Upper lobe of left lung (tissue), 6 donors: ENCODE measurements at places on chromosomes 4 and X.

- no peak for DNase-seq
Observed at GRCh38 chrX:4382273-4382672, 668.8 kb upstream of the PRKX start.

- DNase-seq: no peak
Observed at GRCh38 chrX:30161043-30161442, 54.3 kb upstream of the MAGEB2 start.

GRCh38 chrX:45009371-45010000, 136.5 kb downstream of the KDM6A start:
- no peak for DNase-seq

DNA sequence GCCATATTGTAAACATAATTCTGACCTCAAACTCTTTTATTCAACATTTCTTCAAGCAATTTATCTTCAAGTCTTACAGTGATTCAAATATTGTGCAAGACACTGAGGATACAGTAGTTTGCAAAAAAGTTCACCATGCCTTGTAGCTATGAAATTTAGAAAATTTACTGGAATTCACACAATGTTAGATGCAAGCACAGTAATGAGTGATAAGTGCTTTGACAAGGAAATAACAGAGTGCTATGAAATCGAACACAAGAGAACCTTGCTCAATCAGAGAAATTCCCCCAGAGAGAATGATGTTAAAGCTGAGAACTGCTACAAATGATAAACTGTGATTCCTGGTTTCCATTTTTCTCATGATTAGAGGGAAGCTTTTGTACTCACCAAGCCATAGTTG, 952.9 kb downstream of the FAT4 start:
- DNase-seq: no peak

DNA sequence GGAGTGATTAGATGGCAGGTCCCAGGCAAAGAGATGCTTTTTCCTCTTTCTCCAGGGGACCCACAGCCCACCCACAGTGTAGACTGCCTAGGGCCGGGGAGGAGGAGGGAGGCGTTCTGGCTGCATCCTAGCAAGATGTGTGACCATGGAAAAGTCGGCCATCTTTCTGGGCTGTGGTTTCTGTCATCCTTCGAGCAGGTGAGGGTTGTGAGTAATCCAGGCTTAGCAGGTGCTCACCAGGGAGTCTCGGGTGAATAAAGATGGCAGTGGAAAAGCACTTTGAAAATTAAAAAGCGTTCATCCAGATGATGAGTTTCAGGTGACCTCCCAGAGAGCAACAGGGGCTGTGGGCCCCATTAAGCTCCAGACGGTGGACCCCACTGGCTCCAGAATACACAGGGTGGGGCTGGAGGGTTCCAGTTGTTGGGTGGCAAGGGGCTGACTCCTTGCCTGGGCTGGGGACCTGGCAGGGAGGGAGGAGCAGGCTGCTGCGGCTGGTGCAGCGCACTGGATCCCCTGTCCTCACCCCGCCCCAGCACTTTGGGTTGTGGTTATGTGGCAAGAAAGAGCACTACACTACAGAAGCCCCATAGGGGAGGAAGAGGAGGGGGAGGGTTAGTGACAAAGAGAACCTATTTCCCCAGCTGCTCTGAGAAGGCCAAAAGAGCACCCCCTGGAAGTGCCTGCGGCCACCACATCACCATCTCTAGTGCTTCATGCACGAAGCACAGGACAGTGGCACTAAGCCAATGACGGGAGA, 23.7 kb downstream of the ELF4 start:
- no peak for DNase-seq

DNA sequence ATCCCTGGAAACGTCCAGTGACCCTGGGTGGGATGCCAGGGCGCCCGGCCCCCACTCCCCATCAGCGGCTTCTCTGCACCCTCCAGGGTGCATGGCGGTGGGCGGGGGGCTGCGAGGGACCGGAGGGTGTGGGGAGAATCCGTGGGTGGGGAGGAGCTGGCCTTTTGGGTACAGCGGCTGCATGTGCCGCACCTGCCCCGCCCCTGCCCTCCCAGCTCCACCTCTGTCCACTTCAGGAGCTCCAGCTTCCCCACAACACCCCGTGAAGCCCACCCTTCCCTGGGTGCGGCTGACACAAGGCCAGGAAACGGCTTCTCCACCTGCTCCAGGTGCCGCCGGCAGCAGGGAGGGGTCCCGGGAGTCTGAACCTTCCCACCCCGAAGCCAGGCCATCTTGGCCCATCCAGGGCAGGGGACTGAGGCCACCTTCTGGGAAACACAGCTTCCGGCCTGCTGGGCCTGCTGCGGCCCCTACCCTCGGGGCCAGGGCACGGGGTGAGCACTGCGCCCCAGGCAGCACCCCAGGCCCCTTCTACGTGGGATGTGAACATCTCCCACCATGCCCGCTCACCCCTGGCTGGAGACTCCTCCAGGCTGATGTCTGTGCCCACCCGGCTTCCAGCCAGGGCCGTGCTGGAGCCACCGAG, 34.6 kb downstream of the CPLX1 start:
- no peak for DNase-seq

DNA sequence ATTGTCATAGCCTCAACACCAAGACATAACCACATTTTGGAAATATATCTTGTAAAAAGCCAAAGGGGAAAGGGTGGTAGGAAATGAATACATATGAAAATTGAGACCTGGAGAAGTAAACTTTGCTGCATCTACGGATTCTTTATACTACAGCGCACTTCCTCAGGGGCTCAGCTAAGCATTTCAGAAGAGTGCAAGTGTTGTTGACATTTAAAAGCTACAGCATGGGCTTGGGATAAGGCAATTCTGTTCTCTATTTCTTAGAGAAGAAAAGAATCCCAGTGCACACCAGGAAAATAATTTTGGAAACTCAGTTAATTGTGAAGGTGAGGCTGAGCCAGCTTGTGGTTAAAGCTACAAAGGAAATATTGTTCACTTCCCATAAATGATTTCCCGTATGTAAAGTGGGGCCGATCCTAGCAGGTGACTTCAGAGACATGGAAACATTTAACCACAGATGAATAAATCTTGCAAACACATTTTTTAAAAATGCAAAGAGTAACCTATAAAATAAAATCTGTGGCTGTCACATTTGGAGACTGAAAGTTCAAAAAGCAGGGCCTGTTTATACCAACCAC, 12.6 kb upstream of the GBA3 start:
- DNase-seq: no peak
